ENCODE measurements at places on chromosomes 7 and 10.
A peak's percentile ranks its signal among the peaks of the same experiment; 100 is the strongest.

GRCh38 chr7:93092757-93093370 lies 24.9 kb downstream of the SAMD9 start:
- no peak for DNase-seq

GRCh38 chr7:151795168-151795811 lies 81.6 kb downstream of the PRKAG2 start:
- DNase-seq = no peak

GRCh38 chr7:158956805-158957509 lies 100.6 kb downstream of the DYNC2I1 start:
- DNase-seq = no peak

GRCh38 chr7:112338786-112339185 lies 111.5 kb upstream of the IFRD1 start:
- DNase-seq = no peak

- DNase-seq = no peak
These were observed 23.1 kb upstream of the JAZF1 start for GRCh38 chr7:28203508-28204240.

GRCh38 chr7:27999829-28000228 lies 180.8 kb downstream of the JAZF1 start:
- no peak for DNase-seq

GRCh38 chr7:142611566-142612236 lies 137.6 kb upstream of the PRSS1 start:
- DNase-seq = no peak

- DNase-seq = no peak
These were observed 259.4 kb upstream of the SORCS1 start for GRCh38 chr10:107423903-107424302.

DNA sequence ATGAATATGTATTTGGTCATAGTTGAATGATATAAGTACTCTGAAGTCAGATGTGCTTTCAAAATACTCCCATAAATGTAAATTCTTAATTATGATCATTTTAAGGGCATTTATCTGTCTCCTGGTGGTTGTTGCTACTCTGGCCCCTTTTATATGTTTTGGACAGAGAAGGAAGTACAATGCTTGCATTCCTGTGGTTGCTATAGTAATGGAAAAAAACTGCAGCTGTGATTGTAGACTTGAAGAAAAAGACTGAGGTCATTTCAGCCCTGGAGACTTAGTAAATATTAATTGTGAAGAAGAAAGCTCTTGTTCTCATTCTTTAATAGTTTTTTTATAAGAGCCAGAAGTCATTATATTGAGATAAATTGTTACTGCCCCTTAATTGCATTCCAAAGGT lies 70.2 kb upstream of the FERD3L start:
- DNase-seq = no peak

- DNase-seq = no peak
These were observed 73.2 kb downstream of the CALD1 start for GRCh38 chr7:134852625-134853024.

DNA sequence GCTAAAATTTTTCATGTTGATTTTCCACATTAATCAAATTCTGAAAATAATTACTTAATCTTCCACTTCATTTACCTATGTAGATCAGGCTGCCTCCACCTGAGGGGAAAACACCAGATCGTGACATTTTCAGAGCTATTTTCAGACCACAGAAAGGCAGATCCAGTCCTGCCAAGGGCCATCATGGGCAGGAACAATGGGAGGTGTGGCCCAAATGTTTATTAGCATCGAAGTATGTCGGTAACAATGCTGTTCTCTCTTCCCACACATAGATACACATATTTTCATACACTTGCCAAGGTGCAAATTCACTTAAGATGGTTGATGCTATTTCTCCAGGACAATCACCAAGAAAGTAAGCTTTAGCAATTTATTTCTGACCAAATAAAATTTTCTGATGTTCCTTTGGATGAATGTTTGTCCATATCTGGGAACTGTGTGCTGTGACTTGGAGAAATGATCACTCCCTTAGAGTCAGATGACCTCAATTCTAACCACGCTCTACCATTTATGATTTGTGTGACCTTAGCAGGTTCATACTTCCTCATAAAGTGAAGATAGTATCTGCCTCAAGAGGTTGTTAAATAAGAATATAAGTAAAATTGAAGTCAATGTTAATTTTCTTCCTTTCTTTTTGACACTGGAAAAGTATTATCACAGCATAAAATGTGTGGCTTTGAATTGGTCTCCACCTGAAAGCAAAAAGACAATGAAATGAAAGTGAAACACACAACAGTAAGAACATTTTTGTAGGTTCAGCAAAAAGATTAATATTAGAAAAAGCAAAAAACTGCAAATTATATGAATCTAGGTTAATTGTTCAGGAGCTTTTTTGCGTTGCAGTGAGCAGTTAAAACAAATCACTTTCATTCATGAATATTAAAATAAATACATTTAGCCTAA lies 310.4 kb upstream of the PHF14 start:
- no peak for DNase-seq

DNA sequence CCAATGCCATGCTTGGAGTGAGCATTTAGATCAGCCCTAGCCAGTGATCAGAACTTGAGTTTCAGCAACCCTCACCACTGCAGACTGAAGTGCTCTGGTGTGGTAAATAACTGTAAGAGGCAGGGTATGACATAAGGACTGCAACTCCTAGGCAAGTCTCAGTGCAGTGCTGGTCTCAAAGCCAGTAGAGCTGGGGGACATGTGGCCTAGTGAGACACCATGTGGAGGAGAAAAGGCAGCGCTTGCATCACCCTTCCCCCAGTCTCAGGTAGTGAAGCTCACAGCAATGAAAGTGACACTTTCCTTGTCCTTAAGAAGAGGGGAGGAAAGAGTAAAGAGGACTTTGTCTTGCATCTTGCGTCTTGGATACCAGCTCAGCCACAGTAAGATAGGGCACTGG lies 386.8 kb upstream of the POT1 start:
- DNase-seq = no peak

DNA sequence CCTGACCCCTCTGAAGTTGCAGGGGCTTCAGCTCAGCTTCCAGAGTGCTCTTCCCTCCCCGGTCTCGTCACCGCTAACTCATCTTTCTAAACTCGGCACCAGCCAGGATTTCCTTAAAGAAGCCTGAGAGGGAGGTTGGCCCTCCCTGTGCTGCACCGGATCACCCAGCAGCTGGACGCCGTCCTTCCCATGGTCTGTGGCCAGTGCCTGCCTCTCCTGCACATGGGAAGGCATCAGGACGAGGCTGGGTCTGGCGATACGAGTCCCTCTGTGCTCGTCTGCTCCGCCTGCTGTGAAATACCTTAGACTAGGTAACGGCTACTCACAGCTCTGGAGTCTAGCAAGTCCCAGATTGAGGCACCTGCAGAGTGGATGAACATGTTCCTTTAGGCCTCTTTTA lies 179.1 kb downstream of the ZMYND11 start:
- DNase-seq = no peak

DNA sequence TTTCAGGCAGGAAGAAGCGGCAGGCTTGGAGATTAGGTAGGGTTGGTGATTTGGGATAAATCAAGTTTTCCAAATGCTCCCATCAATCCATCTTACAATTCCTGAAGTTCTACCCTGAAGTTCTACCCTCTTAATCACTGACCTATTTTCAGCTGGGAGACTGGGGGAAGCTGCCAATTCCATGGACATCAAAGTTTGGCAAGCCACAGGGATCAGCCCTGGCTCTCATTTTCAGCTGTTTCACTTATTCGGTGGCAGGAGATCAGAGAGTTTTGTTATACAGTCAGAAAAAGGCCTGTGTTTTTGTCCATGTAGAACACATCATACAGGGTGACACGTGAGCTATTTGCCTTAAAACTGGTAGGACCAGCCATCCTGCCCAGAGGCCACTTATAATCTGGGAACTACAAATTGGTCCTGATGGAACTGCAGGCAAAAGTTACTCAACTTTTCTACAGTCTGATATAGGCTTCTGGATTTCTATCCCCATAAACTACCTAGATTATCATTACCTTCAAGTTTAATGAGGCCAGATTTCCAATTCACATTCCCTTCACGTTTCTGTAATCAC lies 112.9 kb upstream of the ZNF746 start:
- DNase-seq = no peak

DNA sequence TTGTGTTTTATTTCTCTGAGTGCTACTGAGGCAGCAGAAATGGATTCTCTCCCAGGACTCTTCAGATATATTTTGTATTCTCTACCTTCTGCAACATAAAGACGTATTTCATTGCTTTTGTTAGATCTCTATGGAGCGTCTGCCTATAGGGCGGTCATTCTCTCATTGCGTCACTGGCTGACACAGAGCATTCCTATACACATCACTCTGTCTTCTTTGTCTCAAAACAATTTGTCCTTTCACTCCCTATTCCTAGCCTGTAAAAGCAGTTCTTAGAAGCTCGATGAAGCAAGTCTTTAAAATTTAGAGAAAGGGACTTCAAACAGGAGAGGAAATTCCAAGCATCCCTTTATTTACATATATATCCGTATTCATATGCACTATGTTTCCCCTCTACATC lies 120.6 kb downstream of the CPED1 start:
- no peak for DNase-seq

- no peak for DNase-seq
These were observed 150.0 kb upstream of the IGFBP3 start for GRCh38 chr7:46071076-46071475.

DNA sequence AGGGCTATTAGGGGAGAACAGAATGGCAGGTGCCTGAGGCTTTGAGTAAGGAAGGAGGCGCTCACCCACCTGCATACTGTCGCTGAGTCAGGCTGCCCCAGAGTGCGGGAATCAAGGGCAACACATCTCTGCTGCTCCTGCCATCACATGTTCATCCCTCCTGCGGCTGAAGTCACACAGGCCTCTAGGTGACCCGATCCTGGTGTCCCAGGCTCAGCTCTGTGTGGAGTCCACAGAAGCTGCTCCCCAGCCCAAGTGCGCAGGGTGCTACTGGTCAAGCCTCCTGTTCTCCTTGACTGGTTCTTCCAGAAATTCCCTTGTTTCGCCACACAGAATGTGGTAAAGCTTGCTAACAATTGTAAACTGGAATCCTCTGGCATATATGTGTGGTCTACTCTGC lies 96.9 kb upstream of the IL6 start:
- DNase-seq = no peak

DNA sequence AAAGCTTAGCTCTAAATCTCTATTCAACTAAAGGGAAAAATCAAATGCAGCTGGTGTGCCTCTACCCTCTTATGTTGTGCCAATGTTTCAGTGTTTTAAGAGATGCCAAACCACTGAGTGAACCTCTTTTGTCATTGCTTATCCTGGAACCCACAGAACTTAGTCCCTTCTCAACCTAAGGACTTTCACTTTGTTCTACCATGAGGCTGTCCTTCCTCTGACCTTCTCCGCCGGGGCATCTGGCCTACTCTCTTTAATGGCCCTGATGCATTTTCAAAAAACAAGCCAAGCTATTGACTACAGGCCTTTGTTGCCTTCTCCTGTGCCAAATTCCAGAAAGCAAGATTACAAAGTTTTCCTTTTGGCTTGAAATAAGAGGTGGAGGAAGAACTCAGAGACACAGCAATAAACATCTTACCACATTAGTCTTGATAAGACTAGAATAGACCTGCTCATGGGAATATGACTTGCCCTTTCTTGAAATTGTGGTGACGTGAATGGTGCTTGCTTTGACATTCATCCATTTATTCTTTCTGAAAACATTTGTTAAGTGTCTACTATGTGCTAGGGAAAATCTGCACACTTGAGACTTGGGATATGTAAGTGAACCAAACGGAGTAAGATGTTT lies 253.2 kb upstream of the SMIM30 start:
- DNase-seq = no peak

- DNase-seq = no peak
These were observed 781 bp downstream of the GBX1 start for GRCh38 chr7:151166629-151167196.

DNA sequence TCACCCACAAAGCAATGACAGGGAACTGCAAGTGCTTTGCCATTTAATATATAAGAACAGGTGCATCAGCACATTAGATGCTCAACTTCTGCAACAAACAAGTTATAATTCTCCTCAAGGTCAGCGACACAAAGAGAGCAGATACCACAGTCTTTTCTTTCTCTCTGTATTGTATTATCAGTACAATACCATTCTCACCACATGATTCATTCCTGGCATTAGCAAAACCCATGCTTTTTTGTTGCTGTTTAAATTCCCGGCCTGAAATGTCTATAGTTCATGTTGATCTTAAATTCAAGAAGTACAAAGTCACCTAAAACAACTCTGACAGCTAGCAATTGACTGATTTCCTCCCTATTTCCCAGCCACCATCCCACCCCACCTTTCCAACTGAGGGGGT lies 111.8 kb upstream of the FEZF1 start:
- DNase-seq = no peak

- DNase-seq = no peak
These were observed 18.1 kb downstream of the KAZALD1 start for GRCh38 chr10:101079874-101080273.

DNA sequence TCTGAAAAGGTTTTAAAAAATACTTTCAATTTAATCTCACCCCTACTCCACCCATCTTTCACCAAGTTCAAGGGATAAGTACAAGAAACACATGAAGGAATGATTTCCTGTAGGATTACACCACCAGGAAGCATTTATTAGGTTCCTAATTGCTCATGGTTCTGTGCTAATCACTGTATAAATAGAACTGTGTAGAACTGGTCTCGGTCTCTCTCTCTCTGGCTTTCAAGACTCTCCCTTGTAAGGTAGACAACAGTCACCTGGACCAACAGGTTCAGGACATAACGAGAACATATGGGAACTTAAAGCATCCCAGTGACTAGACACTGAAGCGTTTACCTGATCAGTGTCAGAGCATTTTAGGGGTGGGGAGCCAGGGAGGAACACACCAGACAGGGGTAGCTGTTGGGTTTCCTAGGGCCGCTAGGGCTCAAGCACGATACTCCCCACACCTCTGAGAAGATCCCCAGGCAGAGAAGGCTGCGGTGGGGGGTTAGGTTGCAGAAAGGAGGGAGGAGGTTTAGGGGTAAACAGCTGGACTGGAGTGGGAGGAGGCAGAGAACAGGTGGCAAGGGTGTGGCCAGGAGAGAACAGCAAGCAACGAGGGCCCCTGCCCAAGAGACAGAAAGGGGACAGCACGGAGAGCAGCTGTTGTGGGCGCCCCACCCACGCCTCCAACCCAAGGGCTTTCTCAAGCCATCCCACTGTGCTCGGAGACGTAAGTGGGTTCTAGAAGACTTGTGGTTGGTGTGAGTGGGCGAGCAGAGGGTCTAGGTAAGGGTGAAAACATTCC lies 52.5 kb upstream of the USP6NL start:
- peak; percentile 55 for DNase-seq

DNA sequence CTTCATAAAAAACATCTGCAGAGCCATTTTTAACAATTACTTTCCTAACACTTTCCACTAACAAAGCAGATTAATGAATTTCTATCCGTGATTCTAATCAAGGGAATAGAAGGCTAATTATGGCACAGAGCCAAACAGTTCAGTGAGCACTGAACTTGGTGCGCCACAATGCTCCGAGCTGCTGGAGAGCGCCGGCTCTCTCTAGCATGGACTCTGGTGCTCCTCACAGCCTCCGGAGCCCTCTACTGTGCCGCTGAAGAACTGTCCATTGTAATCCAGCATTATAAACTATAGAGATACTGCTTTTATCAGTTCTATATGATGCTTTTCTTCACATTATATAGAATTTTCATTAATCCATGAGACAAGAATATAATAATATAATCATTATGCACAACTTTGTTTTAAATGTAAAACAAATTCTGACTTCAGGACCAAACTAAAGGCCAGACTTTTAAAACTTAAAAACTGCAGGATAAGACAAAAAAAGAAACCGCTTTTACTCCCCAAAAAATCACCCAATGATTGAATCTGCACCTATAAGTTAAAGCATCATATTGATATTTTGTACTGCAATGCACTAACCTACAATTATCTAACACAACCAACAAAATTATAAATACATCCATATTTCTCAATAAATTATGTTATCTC lies 123.6 kb downstream of the RNF32 start:
- no peak for DNase-seq

GRCh38 chr10:116809483-116810119 lies 39.7 kb upstream of the ENO4 start:
- DNase-seq = no peak
